ENCODE measurements at places on chromosomes 16 and 17.

GRCh38 chr16:89261691-89262563, 44.4 kb downstream of the ZNF778 start:
- DNase-seq, result no peak

GRCh38 chr16:58850678-58851020, 116.5 kb upstream of the GOT2 start:
- DNase-seq, result no peak

DNA sequence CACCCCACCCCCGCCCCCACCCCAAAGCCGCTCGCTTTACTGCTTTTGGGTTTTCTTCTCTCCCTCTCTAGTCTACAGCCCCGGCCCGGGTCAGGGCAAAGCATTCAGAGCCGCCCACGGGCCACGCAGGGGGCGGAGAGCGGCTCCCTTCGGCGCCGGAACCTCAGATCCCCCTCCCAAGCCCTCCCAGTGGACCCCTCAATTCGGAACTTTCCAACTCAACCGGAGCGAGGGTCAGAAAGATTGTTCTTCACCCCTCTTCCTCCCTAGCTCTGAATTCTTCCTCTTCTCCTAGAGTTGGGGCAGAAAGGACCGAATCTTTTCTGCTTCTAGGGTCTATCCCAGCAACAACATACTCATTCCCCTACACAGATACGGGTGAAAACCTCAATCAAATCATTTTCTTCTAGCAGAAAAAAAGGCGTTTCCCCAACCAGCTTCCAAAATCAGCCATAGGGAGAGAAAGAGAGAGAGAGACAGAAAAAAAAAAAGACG, 1.0 kb downstream of the HOXB2 start:
- DNase-seq, result no peak

- DNase-seq, result no peak
Measured at GRCh38 chr17:43820759-43821158, 12.2 kb downstream of the MPP3 start.

DNA sequence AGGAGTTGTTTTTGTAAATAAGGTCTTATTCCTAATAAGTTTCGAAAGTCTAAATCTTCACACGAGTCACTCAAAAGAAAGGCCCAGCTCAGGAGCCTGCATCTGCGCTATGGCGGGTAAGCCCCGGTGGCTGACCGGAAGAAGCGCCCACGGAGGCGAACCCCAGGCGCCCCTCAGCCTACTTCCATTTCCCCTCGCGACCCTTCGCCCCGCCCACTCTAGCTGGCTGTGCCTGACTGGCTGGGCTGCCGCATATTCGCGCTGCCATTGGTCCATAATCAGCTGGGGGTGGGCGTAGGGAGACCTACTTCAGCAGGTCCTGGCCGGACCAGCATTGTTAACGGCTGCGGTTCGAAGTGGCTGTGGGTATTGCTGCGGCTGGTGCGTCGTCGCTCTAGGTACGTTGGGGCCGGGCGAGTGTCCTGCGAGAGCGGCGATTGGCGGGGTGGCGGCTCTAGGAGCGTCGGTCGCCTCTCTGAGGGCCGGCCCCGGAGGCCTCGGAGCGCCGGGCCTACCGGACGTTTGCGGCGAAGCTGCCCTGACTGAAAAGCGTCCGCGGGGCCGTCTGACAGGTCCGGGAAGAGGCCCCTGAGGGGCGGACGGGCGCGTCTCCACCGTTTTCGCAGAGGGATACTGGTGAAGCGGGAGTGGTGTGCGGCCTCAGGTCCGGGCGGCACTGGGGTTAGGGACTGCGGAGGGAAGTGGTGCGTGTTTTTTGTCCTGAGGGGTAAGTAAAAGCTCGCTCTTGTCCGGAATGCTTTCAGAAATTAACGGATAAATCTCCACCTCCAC, at the start of gene ATF7IP2:
Gene ATF7IP2, plus strand, starts transcription at position 337 of the 792 bp plus-strand sequence. CDS start 44,560 bp downstream, outside the sequence.
- peak; percentile 72 for DNase-seq

DNA sequence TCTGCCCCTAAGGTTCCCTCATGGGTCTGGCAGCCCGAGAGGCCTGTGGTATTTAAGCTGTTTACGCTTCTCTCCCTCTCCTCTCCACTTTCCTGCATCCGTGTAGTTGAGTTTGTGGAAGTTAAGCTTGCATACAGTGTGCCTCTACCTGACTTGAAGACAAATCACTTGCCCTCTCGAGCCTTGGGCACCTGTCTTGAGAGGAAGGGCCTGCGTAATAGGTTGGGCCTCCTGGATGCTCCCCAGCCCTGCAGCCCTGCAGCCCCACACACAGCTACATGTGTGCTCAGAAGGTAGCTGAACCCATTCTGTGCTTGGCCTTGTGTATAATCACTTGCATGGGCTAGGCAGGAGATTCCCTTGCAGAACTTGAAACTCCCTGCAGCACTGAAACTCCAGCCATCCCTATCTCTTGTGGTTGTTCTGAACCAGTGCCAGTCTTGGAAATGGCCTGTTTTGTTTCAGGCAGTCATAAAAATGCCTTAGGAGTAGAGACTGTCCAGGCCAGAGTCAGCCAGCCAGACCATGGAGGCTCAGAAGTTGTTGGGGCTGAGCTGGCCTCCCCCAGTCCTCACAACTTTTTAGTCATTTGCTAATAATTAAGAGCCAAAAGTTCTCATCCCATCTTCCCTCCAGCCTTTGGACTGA, 134.6 kb downstream of the CLEC16A start:
- no peak for DNase-seq

- peak; percentile 13 for DNase-seq
Measured at GRCh38 chr16:50841081-50841886, 99.4 kb downstream of the CYLD start.

DNA sequence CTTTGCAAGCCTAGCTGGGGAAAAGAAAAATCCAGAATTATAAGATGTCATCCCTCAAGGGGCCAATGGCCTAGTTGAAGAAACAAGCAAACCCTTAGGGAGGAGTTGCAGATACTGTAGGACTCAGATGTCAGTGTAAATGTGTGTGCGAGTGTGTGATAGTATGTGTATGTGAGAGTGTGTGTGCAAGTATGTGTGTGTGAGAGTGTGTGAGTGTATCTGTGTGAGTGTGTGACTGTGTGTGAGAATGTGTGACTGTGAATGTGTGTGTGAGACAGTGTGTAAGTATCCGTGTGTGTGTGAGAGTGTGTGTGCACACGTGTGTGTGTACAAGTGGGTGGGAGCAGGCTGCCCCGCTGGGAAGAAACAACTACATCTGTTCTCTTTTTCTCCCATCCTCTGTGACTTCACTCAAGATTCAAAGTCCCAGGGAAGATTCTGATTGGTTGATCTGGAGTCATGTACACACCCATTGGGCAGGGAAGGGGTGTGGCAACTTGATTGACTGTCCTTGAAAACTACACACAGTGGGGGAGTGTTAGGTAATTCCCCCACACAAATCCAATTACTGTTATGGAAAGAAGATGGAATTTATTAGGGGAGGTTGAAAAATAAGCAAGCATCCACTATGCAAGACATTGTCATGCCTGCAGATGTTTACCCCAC, 40.7 kb downstream of the IRX3 start:
- DNase-seq, result no peak

DNA sequence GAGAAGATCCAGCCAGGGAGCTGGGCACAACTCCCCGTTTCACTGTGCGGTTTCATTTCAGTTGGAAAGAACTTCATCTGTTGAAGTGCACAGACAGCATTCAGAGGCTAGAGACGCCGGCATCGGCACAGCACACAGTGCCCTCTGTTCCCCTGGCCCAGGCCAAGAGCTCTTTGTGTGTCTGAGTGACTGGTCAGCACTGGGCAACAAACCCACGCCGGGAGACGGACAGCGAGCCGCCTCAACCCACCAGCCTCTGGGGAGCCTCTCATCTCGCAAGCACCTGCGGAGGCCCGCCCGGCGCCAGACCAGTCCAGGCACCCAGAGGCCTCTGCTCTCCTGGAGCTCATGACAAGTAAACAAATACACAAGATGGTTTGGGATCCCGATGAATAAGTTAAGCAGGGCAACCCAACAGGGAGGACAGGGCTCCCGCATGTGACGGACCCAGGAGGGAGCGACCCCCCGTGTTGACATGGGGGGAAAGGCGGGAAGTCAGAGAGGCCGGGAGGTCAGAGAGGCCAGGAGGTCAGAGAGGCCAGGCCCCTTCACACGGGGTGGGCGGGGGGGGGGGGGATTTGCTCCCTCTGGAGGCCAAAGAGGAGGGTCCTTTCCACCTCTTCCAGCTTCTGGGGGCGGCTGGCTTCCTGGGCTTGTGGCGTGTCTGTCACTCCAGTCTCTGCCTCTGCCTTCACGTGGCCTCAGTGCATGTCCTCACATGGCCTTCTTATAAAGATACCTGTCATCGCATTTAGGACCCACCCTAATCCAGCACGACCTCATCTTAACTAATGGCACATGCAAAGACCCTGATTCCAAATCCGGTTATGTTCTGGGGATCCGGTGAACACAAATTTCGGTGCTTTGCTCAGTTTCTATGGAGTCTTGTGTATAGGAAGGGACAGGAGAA, 25.8 kb upstream of the KLHDC4 start:
- no peak for DNase-seq

DNA sequence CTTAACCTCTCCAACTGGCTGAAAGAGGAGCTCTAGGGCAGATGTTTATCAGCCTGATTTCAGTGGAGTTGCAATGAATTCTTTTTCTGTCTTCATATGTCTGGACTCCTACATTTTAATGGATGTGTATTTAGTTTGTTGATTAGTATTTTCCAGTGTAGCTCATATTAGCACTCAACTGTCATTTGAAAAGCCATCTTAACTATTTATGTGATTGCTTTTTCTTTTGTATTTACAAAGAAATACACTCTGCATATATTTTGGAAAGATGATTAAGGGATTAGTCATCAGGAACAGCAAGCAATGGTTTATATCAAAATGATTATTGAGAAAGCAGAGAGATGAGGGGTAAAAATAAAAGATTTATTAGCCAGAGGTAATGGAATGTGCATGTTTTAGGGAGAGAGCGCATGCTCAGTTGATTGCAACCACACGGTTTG, 71.1 kb downstream of the WWOX start:
- DNase-seq, result no peak

GRCh38 chr16:81505011-81505661, 60.5 kb downstream of the CMIP start:
- no peak for DNase-seq

- DNase-seq, result no peak
Measured at GRCh38 chr17:39663340-39663687, 1.8 kb upstream of the TCAP start.

DNA sequence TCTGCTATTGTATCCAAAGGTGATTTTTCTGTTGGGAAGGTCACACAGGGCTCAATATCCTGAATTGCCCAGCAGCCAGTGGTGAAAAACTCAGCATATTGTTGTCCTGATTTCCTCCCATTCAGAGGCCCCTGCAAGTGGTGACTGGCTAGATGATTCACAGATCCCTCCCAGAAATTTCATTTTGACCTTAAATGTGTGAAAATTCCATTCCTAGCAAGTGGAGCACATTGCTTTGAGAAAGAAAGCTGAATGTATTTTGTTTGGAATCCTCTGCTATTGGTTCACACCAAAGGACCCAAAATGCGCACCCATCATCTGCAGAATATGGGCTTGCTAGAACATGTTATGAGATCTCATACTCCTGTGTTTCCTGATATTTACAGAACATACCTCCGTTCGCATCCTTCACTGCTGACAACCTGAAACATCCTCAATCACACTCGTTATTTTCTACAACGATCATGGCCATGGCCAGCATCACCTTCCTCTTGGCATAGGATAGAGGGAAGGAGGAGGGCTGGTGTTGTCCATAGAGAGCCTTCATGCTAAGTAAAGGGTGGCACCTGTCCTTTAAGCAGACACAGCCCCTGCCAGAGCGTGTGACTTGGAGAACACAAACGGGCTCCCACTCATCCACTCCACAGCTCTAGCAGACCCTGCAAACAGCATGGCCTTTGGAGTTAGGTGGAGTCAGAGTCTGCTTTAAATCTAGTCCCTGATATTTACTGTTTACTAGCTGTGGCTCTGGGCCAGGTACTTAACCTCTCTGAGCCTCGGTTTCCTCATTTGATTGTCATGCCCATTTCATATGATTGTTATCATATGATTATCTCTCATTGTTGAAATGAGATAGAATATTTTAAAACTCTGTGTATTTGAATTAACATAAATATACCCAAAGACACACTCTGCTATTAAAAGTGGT, 30.4 kb upstream of the NFAT5 start:
- DNase-seq, result no peak

DNA sequence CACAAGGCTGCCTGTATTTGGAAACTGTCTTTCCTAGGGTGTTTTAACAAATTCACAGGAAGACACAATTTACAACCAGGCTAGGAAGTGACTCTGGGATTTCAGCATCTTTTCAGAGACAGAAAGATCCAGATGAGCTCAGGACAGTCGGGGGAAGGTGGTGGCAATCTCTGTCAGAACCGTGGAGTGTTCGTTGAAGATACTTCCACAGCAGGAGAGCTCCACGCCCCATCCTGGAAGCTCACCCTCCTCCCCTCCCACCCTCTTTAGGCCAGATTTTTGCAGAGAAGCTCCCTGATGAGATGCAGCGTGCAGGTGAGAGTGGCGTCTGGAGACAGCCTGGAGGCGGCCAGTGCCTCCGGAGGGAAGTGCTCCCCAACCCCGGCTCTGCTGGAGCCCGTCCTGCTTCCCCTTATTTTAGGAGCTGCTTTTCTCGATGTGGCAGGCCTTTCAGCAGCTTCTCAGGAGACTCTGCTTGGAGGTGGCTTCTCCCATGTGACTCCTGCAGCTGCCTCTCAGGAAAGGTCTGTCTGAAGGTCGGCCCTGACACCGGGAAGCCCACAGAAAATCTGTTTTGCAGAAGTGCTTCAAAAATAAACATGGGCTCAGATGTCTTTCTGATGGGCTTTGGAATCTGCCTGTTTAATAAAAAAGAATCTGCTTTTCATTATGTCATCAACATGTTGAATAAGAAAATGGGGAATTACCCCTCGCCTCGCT, 186.4 kb upstream of the CHMP6 start:
- DNase-seq, result no peak

GRCh38 chr16:67883872-67884261, 818 bp upstream of the NRN1L start:
- peak; percentile 72 for DNase-seq

GRCh38 chr17:21025451-21025850, 17.4 kb downstream of the USP22 start:
- no peak for DNase-seq
